ENCODE measurements at places on chromosomes 12 and 14. TPM values are rescaled to one million over a fixed set of nuclear protein-coding genes. Genes with fewer than 3 reads are reported as not detected.

The IGF1 gene
- total RNA-seq = 15.9 TPM

The PAX9 gene
- total RNA-seq = 0.53 TPM

The GPR162 gene
- total RNA-seq = 13.5 TPM

The EFCAB11 gene
- 10.5 TPM for total RNA-seq

The TTC9 gene
- total RNA-seq = 1.8 TPM

The ANKS1B gene
- total RNA-seq = 8.7 TPM

The ACSM4 gene
- not detected for total RNA-seq

The SDSL gene
- 8.3 TPM for total RNA-seq

The REP15 gene
- total RNA-seq = 1.6 TPM

The C14orf180 gene
- 2.6 TPM for total RNA-seq

The C12orf50 gene
- not detected for total RNA-seq

The REM2 gene
- total RNA-seq = 0.41 TPM

The NKX2-1 gene
- total RNA-seq = not detected

The KRT79 gene
- total RNA-seq = not detected

The EXOC3L4 gene
- total RNA-seq = 6.6 TPM

The FLVCR2 gene
- total RNA-seq = 6.2 TPM

The RTL1 gene
- 8.5 TPM for total RNA-seq

The FGF23 gene
- 0.06 TPM for total RNA-seq

The SLC6A15 gene
- total RNA-seq = 0.58 TPM

The PSME1 gene
- total RNA-seq = 95.0 TPM

The KLHL33 gene
- 1.5 TPM for total RNA-seq

The SMIM41 gene
- total RNA-seq = 0.35 TPM
